HAP-1 (cell line): ENCODE measurements at places on chromosomes 5 and 9.

GRCh38 chr9:119240546-119240945 is 128.7 kb downstream of the BRINP1 start:
- no peak for DNase-seq

GRCh38 chr5:89606939-89607534 is 724.1 kb upstream of the MEF2C start:
- no peak for DNase-seq

DNA sequence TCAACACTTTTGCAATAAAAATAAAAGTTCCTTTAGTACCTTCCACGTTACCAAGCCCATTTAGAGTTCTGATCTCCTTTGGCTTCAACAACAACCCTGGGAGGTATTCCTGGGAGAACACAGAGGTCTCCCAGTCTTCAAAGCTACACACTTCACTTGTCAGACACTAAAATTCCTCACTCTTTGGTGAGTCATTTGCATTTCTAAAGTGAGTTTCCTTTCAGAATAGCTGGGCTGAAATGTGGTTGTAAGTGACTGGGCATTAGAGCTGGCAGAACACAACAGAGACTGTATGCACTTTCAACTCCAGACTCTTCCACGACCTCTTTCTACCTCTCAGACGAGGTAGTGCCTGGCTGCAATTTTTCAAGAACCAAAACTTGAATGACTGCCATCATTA is 11.5 kb upstream of the F2RL1 start:
- peak; percentile 57 for DNase-seq

- peak; percentile 5 for DNase-seq
Measured at GRCh38 chr9:37905776-37906175, 1.8 kb upstream of the SLC25A51 start.

DNA sequence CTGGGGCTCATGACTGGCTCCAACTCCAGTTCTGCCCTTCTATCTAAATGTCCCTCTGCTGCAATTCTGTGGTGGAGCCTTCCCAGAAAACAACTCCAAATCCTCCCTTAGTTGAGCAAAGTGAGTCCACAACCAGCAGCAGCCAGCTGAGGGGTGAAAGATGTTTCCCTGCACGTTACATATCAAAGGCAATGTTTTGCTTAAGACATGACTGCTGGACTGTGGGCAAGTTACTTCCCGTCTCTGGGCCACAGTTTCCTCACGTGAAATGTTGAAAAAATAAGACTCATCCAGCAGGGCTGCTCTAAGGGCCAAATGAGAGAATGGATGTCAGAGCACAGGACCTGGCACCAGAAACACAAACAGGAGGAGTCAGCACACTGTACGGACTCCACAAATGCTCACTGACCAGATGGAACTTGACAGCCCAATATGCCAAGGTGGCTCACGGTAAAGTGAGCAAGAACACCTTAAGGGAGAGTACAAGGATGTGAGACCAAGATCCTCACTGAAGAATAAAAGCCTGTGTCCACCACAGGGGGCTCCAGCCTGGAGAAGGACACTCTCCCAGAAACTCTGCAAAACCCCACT is 138.4 kb upstream of the ABCA1 start:
- DNase-seq = no peak

GRCh38 chr5:151492729-151493128 is 45.3 kb downstream of the SLC36A1 start:
- no peak for DNase-seq

GRCh38 chr9:135910216-135910615 is 2.9 kb upstream of the CAMSAP1 start:
- DNase-seq = no peak

- DNase-seq = no peak
Measured at GRCh38 chr9:80948066-80948465, 741.3 kb downstream of the TLE1 start.

DNA sequence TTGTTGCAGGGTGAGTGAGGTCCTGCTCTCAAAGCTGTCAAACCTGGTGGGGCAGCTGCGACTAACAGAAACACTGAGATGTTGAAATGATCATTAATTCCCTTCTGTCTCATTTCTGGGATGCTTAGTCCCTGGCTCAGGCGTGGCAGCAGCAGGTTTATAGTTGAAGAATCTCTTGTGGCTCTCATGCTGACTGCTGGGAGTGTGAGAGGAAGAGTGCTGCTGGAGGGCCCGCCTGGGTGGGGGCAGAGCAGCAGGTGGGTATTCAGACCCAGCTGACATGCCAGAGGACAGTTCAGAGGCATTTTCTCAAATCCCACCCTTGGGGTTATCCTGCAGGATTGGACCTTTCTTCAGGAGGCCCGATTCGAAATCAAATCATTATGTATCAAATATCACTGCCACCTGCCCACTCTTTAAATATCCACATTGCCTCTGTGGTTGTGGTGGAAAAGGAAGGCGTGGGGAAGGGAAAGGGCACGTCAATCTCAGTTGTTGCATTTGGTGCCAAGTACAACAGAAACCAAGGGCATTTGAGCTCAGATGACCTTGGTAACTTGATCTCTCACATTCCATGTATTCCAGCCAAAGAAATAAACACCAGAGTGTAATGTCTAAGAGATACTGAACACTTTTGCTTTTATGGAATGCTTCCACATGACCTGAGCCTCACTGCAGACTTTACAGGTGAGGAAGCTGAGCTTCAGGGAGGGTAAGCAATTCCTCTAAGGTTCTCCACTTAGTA is 224.3 kb downstream of the AOPEP start:
- no peak for DNase-seq

DNA sequence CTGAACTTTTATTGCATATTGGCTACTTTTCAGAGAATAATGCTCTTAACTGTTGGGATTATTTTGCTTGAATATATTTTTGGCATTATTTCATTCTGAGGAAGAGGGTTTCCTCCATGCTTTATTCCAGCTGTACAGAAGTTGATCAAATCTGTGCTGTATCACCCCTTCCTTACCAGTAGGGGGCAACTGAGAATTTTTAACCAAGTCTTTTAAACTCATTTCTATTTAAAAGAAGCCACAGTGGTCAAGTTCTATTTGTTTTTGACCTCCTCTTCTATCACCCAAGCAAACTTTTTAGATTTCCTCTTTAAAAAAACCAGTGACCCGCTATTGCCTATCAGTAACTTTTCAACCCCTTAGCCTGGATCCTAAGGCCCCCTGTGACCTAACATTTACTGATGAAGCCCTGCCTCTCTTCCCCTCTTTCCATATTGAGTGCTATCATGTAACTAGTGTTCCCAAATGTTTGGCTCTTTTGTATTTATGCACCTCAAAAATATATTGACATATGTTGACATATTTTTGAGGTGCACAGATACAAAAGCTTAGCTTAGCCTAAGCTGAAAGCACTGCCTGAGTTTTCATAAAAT is 80.6 kb downstream of the FBXO4 start:
- peak; percentile 36 for DNase-seq

- no peak for DNase-seq
Measured at GRCh38 chr5:172534229-172535107, 80.1 kb upstream of the SH3PXD2B start.

DNA sequence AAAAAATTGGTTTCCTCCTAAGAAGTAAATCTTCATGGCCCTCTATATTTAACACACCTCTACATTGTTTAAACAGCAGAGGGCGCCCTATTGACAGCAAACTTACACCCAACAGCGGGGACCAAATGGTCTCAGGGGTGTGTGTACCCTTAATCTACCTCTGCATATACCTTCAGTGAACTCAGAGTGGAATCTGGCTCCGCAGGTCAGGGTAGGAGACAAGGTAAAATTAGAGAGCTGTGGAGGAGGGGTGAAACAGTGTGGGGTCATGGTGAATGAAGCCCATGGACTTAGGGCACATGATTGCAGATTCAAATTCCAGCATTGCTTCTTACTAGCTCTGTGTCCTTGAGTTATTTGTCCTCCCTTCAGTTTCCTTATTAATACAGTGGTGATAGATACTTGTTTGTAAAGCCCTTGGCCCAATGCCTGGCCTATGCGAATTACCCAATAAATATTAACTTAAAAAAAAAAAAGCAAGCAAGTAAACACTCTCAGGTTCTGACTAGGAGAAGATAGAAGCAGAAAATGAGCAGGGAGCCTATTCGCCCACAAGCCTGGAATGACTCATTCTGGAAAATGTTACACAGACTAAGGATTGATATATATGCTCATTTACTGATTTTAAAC is 122.9 kb downstream of the CAVIN4 start:
- DNase-seq = peak; percentile 58

DNA sequence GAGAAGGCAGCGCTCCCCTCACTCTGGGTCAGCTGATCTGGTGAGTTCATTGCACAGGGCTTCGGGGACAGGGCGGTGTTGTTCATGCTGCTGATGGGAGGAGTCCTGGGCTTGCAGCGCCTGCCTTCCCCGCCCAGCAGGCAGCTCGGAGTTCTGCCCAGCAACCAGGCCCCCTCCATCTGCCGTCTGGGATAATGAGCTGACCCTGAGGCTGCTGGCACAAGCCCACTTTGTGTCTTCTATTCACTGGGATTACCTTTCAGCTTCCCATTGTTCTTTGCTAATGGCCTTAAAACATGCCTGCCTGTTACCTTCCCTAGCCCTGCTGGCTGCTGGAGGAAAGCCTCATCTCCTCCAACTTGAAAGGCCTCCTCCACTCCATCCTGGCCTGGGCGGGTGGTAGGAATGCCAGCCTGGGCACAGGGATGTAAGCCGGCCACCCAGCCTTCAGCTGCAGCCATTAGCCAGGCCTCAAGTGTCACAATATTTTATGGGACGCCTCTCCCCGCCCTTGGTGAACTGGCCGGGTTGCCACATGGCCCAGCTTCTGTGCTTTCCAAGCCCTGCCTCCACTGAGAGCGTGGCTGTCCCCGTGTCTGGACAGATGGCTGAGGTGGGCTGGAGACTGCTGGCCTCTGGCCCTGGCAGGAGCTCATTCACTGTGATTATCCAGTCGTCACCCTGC is 70.4 kb downstream of the GADD45G start:
- peak; percentile 80 for DNase-seq

- no peak for DNase-seq
Measured at GRCh38 chr9:135883410-135884089, 23.8 kb downstream of the CAMSAP1 start.
